ENCODE measurements at places on chromosomes 12 and 14. TPM values are rescaled to one million over a fixed set of nuclear protein-coding genes. Genes with fewer than 3 reads are reported as not detected.

Gene CIROP
- not detected for total RNA-seq

Gene SLC38A4
- 0.63 TPM for total RNA-seq

Gene PRH2
- total RNA-seq, result 2.8 TPM

Gene OR6C74
- not detected for total RNA-seq

Gene RNFT2
- total RNA-seq, result 42.9 TPM

Gene PTCSC3
- total RNA-seq, result not detected

Gene SLC38A6
- total RNA-seq, result 111 TPM

Gene TESPA1
- not detected for total RNA-seq

Gene OR6C2
- not detected for total RNA-seq

Gene A2M
- 48.8 TPM for total RNA-seq

Gene RPGRIP1
- total RNA-seq, result 0.94 TPM

Gene C14orf180
- not detected for total RNA-seq

Gene MYO1H
- total RNA-seq, result 0.31 TPM

Gene PIANP
- total RNA-seq, result 4.1 TPM

Gene CPNE6
- 27.2 TPM for total RNA-seq

Gene SLC24A4
- 0.63 TPM for total RNA-seq

Gene NYNRIN
- total RNA-seq, result 34.7 TPM

Gene KRT4
- total RNA-seq, result not detected

Gene LAG3
- not detected for total RNA-seq

Gene CMKLR1
- 1.3 TPM for total RNA-seq

Gene HSPB8
- total RNA-seq, result 1.6 TPM

Gene KRT86
- total RNA-seq, result not detected

Gene SLC25A21
- 1.9 TPM for total RNA-seq

Gene LHX5
- total RNA-seq, result not detected

Gene BRI3BP
- total RNA-seq, result 16.9 TPM
